ENCODE measurements at places on chromosomes 1 and 21.

DNA sequence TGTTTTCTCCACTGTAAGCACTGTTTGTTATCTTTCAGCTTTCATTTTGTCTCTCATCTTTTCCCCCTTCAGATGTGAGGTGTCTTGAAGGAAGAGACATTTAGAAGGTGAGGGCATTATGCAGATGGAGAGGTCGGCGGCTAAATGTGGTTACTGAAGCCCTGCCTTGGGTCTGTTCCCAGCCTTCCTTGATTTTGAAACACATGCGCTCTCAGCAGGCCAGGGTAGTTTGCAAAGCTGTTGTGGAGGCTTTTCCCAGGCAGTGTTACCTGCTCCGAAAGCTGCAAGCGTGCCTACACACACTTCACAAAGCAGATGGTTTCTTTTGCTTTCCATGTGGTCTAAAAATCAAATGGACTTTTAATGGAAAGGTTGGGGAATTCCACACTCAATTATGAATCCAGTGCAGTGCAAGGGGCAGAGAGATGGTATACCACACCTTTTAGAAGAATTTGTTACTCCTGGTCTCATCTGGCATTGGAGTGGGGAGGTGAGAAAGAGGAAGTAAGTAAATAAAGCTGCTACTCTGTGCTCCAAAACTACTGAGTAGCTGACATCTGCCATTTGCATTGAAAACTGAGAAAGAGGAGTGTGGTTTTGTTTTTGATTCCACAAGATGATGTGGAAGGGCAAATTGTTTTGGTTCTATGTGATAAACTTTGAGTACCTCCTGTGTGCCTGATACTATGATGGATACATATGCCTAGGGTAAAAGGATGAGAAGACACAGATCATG, 91.9 kb downstream of the NFIA start:
- no peak for DNase-seq

DNA sequence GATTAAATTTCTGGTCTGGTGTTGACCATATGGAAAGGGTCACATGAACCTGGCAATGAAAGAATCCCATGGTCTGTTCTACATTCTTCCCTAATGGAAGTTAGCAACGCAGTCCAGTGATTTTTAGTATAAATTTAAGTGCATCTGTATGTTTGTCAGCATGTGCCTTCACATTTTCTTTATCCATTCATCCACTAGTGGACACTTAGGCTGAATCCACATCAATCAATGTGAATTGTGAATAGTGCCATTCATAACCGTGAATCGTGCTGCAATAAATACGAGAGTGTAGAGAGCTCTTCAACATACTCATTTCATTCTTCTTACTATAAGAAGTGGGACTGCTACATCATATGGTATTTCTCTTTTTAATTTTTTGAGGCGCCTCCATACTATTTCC, 12.7 kb upstream of the IFI16 start:
- DNase-seq, result no peak

- no peak for DNase-seq
These were observed 3.4 kb downstream of the CTSK start for GRCh38 chr1:150804671-150805070.

DNA sequence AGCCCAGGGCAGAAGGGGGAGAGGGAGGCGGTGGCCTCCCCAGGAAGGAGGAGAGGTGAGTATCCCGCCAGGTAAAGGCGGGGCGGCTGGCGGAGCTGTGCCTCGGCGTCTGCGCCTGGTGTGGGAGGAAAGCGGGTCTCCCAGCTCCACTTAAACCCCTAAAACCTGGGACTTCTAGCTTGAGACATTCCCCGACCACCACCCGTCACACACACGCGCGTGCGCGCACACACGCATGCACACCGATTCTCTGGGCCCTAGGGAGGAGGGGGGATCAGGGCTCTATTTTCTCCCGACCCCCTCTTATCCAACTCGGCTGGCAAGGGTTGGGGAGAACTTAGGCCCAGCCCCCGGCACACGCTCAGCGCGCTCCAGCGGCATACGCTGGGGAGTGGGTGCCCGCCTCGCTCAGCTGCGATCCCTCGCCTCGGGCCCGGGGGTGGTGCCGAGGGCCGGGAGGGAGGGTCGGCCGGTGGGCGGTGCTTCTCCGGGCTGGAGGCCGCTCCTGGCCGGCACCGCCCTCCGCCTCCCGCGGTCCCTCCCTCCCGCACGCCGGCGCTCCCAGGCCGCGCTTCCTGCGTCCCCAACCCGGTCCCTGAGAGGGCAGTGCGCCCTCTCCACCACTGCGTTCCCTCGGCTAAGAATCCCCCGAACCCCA, at the start of gene TMEM51:
TSS of gene TMEM51 (plus strand) at position 564 of the 658 bp plus-strand sequence. CDS start 61,341 bp downstream, outside the sequence.
- peak; percentile 31 for DNase-seq

DNA sequence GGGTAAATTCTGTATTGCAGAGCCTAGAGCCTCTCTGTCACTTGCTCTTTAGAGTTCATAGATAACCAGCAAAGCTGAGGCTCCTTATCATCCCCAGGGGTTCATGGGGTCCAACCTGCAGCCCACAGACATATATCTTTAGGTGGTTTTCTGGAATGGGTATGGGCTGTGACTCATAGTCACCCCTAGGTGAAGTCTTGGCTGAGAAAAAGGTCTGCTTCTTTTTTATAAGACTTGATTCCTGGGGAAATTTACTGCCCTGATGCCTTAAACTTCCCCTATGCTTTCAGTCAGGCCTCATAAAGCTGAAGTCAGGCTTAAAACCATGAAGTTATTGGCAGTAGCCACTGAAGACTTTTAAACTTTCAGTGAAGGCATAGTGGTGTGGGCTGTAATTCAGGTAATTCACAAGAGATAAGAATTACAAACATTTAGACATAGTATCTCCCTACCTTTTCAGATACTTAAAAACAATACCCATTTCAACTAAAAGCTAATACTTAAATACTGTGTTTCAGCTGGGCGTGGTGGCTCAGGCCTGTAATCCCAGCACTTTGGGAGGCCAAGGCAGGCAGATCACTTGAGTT, 46.8 kb downstream of the MACO1 start:
- no peak for DNase-seq

GRCh38 chr21:33642896-33643657, 776 bp downstream of the ITSN1 start:
- peak; percentile 22 for DNase-seq

GRCh38 chr1:245679821-245680780, 525.3 kb downstream of the KIF26B start:
- DNase-seq, result no peak

GRCh38 chr21:21109736-21110135, 111.5 kb downstream of the NCAM2 start:
- DNase-seq, result no peak

- no peak for DNase-seq
These were observed 64.8 kb downstream of the DHRS3 start for GRCh38 chr1:12552951-12553921.

- DNase-seq, result no peak
These were observed 33.9 kb downstream of the DDR2 start for GRCh38 chr1:162666006-162666645.

- no peak for DNase-seq
These were observed 1.7 kb upstream of the TNFRSF9 start for GRCh38 chr1:7942214-7942921.

- no peak for DNase-seq
These were observed 324.9 kb upstream of the POU3F1 start for GRCh38 chr1:38371505-38371844.

DNA sequence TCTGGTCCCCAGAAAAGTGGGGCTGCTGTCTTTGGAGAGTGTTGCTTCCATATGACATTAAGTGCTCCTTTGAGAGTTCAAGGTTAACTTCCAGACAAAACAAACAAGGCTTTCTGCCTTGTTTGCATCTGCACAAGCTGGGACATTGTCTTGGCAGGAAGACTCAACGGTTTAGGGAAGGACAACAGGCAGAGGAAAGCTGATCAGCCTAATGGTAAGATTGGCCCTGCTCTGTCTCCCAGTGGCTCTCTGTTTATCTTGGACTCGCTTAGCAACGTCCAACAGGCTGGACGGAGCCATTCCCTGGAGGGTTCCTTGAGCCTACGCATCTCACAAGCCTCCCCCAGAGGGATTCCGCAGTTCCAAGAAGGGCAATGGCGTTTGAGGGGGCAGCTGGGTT, 62.2 kb upstream of the SLC44A3 start:
- no peak for DNase-seq

GRCh38 chr1:201646411-201647022, 107.6 kb downstream of the NAV1 start:
- no peak for DNase-seq

GRCh38 chr1:226939438-226940028, 561 bp upstream of the COQ8A start:
- peak; percentile 33 for DNase-seq

DNA sequence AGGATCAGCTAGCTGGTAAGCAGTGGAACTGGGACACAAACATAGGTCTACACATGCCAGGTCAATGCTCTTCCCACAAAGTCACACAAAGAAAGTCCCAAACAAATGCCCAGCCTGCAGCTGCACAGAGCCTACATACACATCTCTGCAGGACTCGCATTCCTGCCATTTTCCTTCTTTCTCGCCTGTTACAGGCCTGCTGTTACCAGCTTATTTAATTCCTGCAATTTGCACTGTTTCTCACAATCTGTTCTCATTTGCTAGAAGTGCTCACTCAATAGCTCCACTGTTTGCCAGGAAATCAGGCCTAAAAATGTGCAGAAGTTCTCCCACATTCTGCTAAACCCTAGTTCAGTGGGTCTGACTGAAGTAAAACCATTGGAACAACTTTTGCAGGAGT, 362.6 kb upstream of the C1orf87 start:
- DNase-seq, result no peak

GRCh38 chr1:172137703-172138454, 282.6 kb upstream of the C1orf105 start:
- DNase-seq, result no peak

- no peak for DNase-seq
These were observed 18.0 kb upstream of the NIBAN1 start for GRCh38 chr1:184992271-184992670.

- no peak for DNase-seq
These were observed 10.3 kb upstream of the EVI5 start for GRCh38 chr1:92795166-92795565.

DNA sequence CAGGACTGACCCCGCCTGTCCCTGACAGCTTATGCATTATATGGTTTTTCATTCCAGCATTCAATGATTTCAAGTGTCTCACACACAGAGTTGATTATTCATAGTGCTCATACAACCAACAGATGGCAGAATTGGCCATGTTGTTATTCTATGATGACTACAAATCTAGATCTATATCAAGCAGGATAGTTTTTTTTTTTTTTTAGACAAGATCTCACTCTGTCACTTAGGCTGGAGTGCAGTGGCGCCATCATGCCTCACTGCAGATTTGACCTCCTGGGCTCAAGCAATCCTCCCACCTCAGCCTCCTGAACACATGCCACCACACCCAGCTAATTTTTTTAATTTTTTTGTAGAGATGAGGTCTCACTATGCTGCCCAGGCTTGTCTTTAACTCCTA, 40.1 kb upstream of the LRRC8D start:
- peak; percentile 54 for DNase-seq

DNA sequence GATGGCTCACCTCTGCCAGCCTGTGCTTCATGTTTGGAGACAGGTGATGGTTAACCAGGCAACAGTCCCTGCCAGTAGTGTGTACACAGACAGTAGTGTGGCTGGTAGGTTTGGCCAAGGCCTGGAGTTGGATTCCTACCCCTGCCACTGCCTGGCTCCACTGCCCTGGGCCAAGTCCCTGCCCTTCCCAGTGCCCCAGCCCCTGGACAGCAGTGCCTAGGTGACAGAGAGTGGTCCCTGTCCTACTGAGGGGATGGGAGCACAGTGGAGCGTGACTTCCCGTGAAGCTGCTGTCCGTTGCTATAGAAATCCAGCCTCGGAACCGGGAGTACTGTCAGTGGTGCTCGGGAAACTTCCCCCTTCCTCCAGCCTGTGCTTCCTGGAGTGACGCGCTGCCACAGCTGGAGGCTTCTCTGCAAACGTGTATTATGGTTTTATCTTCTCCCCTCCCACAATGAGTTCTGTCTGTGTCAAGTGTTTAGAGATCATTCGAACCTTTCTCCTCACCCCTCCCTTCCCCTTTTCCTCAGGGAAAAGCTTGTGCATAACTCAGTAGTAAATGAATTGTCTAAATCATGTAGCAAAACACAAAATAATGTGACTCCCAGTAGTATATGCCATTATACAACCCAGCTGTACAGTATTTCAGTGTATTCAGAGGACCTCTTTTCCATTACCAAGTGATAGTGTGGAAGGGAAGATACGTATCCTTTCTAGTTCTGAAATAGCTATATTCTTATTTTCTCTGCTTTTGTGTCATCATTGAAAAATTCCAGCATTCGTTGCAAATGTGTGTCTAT, 73.4 kb downstream of the GALNT2 start:
- DNase-seq, result no peak

GRCh38 chr1:213057264-213058059, 6.4 kb downstream of the RPS6KC1 start:
- DNase-seq, result no peak

- DNase-seq, result no peak
These were observed 9.0 kb downstream of the TMEM269 start for GRCh38 chr1:42793824-42794223.

DNA sequence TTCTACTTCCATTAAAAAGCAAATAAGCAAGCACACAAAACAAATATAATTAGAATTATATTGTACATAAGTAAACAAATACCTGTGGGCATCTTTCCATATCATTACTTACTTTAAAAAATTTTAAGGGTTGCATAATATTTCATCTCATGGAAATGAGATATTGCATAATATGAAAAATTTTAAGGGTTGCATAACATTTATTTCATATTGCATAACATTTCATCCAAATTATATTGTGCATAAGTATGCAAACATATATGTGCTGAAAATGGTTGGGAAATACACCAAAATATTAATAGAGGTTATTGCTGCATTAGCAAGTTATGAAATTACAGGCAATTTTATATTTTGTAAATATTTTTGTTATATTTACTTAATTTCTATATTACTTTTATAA, 213.7 kb downstream of the KCNH1 start:
- DNase-seq, result no peak

GRCh38 chr1:220891224-220892085, 12.2 kb downstream of the HLX start:
- DNase-seq, result no peak

DNA sequence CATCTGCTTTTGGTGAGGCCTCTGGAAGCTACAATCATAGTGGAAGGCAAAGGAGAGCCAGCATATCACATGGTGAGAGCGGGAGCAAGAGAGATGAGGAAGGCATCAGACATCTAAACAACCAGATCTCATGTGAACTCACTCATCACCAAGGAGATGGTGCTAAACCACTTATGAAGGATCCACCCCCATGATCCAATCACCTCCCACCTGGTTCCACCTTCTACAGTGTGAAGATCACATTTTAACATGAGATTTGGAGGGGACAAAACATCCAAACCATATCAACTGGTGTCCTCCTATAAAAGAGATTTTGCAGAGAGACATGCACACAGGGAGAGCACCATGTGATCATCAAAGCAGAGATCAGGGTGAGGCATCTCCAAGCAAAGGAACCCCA, 578.6 kb downstream of the MATN1 start:
- no peak for DNase-seq

GRCh38 chr1:201108614-201109013, 3.6 kb downstream of the CACNA1S start:
- DNase-seq, result no peak

- DNase-seq, result peak; percentile 52
These were observed 111.5 kb downstream of the CCDC185 start for GRCh38 chr1:223504741-223505140.
